ENCODE measurements at places on chromosomes 13 and 19. TPM values are rescaled to one million over a fixed set of nuclear protein-coding genes. Genes with fewer than 3 reads are reported as not detected.

The FCAR gene
- not detected for total RNA-seq

The SLC15A1 gene
- total RNA-seq, result not detected

The HSPH1 gene
- 61.7 TPM for total RNA-seq

The CRX gene
- total RNA-seq, result 0.19 TPM

DNA sequence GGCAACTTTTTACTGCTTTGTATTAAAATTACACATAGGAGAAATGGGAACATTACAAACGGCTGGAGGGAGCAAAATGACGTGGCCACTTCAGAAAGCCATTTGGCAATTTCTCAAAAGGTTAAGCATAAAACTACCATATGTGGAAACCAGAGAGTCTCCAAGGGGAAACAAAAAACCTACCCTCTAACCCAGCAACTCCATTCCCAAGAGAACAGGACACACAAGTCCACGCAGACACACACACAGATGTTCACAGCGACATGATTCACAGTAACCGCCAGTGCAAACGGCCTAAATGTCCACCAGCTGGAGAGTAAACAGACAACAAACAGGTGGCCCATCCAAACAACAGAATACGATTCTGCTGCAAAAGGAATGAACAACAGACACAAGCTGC, 37.2 kb downstream of the STK24 start:
- DNase-seq, result no peak

DNA sequence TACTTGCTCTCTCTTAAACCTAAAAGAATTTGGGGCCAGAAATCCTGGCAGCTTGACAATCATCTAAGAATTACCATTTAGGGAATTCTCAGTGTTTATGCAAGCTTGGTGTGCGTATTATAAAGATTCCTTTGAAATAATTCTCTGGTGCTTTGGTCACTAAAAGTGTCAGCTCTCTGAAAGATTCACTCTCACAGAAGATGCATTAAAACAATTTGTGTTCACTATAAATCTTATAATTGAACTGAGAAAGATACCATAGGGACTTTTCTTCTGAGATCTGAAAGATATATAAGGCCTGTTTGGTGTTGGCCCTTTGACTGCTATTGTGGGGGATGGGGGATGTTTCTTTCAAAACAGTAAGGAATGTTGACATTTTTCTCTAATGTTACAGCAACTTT, 27.3 kb downstream of the EPSTI1 start:
- no peak for DNase-seq

DNA sequence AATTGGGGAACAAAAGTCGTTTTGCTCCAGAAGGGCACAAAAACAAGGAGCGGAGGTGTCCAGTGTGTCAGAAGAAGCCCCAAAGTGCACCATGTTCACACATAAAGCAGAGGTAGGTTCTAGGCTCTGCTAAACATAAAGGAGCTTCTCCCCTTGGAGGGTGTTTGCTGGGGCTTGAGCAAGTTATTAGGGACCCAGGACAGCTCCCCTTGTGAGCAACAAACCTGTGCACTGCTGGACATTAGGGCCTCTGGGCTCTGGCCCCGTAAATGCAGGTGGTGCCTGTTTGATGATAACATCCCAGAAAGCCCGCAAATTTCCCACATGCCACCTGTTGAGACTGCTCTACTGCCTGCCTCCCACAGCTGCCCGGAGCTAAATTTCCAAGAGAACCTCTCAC, 10.8 kb downstream of the RCN3 start:
- no peak for DNase-seq

DNA sequence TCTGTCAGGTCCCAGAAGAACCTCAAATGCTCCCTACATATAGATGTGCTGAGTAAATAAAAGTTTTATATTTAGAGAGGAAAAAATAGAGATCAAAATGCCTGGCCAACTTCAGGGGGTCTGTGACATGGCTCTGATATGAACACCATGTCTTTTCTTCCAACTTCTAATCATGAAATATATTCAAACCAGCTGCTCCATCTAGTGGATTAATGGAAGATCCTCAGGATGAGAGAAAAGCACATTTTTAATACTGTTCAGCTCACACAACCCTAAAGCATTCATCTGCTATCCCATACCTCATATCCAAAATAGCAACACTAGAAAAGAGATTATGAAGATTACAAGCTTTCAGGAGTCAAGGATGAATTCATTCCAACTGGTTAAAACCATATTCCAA, 56.0 kb upstream of the DOCK9 start:
- peak; percentile 33 for DNase-seq

DNA sequence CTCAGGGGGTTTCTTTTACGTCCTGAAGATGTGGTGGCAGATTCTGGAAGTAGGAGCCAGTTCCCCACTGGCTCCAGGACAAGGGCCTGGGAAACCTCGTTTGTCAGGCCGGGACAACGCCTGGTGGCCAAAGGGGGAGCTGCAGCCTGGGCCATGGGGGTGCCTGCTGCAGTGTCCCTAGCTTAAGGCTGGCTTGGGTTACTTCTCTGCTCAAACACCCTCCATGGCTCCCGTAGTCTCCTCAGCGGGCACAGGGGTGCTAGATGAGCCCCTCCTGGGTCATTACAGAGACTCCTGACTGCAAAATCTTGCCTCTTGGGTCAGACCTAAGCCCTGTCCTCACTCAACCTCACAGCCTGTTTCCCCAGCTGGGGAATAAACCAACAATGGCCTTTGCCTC, 14.7 kb downstream of the CILP2 start:
- peak; percentile 65 for DNase-seq

DNA sequence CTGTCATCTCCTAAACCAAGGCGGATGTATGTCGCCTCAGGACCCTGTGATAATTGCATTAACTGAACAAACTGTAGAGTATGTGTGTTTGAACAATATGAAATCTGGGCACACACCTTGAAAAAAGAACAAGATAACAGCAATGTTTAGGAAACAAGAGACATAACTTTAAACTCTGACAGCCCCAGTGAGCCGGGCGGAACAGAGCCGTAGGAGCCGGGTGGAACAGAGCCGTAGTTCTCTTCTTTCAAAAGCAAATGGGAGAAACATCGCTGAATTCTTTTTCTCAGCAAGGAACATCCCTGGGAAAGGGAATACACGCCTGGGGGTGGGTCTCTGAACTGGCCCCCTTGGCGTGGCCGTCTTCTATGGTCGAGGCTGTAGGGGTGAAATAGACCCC, 31.8 kb upstream of the ZNF675 start:
- peak; percentile 2 for DNase-seq

- DNase-seq, result no peak
Measured at GRCh38 chr13:64482373-64482772, 2747.8 kb downstream of the PCDH9 start.

GRCh38 chr13:111917901-111918300, 149.0 kb upstream of the SOX1 start:
- no peak for DNase-seq

GRCh38 chr19:32231020-32231419, 114.4 kb upstream of the ZNF507 start:
- DNase-seq, result no peak

- DNase-seq, result no peak
Measured at GRCh38 chr19:16888629-16889365, at the start of gene F2RL3. Gene F2RL3, plus strand, starts transcription at chr19:16888999. Its CDS starts 191 bp downstream, at chr19:16889190.

DNA sequence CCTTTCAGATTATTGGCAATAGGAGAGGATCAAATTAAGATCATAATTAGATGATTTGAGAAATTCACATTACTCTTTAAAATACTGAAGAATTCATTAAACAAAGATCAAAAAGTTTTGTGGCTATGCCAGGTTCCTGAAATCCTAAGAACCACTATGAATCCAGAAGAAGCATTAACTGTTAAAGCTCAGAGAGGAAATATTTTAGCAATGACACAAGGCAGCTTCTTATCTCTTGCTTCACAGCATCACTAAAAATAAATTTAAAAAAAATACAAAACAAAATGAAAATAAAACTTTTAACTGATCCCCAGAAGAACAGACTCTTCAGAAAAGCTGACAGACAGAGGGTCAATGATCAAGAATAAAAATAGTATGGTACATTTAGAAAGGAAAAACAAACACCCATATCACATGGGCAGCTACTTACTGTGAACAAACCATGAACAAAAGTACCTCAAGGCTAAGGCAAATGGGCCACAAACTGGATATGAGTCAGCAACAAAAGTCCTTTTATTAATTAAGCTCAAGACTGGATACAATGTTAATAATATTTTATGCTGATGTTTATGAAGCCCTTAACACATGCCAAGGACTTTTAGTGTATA, 19.6 kb downstream of the RNF6 start:
- no peak for DNase-seq

DNA sequence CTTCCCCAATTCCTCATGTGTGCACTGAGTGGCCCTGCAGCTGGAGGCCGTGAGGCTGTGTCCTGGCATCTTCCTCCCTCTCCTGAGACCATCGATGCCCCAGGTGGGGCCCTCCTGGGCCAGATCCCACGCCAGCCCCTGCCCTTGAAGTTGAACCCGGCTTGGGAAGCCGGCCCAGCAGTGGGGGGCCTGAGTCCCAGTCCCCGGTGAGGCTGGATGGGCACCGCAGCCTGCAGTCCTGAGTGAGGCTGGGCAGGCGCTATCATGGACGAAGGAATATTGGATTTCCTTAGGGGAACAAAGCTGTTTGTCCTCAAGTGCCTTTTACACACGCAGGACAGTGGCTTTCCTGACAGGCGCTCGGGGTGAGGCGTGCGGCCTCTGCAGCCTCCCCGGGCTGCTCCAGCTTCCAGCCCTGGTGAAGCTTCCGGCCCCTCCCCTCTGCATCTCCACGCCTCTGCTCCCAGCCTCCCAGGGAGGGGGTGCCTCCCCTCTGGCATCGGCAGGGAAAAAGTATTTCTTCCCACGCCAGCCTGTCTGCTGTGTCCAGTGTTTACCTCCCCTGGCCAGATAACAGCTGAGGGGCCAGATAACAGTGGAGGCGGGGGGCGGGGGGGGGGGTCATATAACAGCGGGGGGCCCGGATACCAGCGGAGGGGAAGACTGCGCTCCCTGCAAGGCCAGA, 159.5 kb downstream of the KDM4B start:
- peak; percentile 59 for DNase-seq

DNA sequence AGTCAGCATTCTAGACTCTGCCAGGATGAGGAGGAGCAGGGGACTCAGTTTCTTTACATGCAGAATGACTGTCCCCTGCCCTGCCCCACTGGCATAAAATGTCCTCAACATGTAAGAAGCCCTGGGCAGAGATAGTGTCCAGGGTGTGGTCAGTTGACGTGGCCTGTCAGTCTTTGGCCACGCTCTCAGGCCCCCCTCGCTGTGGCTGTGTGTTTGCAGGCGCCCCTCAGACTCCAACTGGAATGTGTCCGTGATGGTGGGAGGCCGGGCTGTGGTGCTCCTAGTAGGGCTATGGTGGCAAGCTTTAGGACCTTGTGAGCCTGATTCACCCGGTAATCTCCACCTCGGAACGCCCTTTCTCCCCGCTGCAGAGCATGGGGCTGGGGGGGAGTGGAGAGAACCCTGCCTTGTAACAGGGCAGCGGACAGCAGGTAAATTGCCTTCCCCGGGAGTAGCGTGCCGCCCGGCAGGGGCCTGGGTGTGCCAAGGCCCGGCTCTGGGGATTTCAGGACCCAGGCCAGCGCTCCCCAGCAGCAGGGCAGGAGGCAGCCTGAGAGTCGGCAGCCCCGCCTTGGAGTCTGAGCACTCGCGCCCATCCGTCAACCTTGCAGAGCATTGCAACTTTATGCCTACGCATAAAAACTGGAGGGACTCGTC, 62.3 kb downstream of the CHST8 start:
- peak; percentile 94 for DNase-seq

DNA sequence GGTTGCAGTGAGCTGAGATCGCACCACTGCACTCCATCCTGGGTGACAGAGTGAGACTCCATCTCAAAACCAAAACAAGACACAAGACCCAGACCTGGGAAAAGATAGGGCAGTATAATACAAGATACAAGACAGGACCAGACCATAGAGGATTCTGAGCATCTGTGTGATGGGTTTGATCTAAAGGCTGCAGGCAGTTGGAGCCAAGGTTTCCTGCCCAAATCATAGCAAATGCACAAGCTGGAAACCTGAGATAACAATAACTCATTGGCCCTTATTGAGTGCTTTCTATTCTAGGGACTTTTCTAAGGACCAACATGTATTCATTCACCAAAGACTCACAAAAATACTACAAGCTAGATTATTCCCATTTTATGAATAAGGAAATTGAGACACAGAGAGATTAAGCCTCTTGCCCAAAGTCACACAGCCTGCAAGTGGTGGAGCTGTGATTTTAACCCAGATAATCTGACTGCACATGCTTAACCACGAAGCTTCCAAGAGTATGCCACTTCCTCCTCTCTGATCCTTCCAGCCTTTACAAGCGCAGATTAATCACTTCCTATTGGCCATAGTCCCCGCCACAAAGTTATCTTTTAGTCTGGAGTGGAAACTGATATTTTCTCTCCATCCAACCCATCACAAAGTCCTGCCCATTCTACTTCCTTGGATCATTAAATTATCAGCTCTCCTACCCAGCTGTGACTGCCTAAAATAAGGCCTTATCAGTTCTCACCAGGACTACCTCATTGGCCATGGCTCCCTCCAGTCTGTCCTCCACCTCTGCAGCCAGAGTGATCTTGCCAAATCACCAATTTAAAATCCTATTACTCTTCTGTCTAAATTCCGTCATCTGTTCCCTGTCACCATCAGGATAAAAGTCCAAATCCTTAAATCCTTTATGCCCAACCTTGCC, 147.2 kb downstream of the FLT1 start:
- no peak for DNase-seq

DNA sequence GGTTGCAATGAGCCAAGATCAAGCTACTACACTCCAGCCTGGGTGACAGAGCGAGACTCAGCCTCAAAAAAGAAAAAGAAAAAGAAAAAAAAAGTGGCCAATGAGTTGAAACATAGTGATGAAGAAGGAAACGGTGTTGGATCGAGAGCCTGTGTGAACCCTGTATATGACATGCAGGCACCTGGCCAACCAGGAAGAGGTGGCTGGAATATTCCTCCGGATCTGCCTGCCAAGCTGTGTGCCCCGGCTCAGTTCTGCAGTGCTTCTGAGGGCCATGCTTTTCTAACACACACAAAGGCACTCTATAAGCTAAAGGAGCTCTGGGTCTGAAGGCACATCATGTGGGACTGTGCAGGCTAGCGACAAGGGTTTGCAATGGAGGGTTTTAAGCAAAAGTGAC, 3.7 kb upstream of the ZNF444 start:
- no peak for DNase-seq

- DNase-seq, result no peak
Measured at GRCh38 chr19:16061943-16062342, 14.4 kb upstream of the TPM4 start.

DNA sequence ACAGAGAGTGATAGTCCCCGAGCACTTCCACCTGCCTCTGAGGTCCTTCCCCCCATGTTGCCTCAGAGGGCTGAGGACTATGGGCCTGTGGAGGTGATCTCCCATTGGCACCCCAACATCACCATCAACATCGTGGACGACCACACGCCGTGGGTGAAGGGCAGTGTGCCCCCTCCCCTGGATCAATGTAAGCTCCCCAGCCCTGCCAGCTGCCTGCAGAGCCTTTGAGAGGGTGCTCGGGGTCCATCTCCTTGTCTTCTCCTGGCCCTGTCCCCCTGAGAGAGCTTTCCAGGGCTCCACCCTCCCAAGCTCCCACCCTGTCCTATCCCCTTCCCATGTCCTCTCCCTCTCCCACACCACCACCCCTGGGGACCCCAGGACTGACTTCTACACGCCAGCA, 14.9 kb upstream of the RELB start:
- no peak for DNase-seq

DNA sequence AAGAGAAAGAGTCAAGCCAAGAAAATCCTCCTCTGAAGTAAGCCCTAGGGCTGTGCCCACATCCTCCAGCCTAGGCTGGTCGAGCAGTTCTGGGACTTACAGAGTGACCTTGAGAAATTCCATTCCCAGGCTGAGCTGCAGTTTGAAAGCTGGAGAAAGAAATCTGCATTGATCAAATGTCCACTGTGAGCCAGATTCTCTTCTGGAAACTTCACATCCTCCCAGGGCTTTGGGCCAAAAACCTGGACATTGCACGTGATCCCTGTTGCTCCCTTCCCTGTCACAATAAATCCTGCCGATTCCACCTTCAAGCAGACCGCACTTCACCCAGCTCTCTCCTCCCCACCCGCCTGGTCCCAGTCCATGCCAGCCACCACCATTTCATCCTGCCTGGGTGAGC, 15.7 kb downstream of the TMEM143 start:
- DNase-seq, result no peak
